Dermis microvascular lymphatic vessel endothelial cell (primary cell): ENCODE measurements at places on chromosomes 7 and 10. TPM values are rescaled to one million over a fixed set of nuclear protein-coding genes. Genes with fewer than 3 reads are reported as not detected.

DNA sequence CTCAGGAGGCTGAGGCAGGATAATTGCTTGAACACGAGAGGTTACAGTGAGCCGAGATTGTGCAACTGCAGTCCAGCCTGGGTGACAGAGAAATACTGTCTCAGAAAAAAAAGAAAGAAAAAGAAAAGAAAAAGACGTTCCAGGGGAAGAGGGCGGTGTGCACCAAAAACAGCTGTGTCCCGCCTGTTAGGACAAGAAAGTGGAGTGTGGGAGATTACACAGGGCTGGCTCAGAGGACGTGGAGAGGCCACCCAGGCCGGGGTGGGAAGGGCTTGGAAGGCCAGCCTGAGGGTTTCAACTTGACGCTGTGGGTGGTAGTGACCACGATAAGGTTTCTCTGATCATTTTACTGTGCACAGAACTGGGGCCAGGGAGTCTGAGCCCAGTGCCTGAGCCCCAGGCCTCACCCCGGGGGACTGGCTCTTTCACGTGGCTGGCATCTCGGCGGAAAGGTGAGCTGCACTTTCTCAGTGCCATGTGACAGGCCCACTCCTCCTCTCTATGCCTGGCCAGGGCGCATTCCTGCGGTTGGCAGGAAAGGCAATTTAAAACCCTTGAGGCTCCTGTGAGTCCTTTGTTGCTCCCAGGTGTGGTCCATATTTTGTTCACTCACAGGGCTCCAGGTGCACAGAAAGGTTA is 13.9 kb downstream of the RHBDD2 start:
- no peak for DNase-seq

- no peak for DNase-seq
Measured at GRCh38 chr7:141161550-141162535, 88.0 kb downstream of the TMEM178B start.

DNA sequence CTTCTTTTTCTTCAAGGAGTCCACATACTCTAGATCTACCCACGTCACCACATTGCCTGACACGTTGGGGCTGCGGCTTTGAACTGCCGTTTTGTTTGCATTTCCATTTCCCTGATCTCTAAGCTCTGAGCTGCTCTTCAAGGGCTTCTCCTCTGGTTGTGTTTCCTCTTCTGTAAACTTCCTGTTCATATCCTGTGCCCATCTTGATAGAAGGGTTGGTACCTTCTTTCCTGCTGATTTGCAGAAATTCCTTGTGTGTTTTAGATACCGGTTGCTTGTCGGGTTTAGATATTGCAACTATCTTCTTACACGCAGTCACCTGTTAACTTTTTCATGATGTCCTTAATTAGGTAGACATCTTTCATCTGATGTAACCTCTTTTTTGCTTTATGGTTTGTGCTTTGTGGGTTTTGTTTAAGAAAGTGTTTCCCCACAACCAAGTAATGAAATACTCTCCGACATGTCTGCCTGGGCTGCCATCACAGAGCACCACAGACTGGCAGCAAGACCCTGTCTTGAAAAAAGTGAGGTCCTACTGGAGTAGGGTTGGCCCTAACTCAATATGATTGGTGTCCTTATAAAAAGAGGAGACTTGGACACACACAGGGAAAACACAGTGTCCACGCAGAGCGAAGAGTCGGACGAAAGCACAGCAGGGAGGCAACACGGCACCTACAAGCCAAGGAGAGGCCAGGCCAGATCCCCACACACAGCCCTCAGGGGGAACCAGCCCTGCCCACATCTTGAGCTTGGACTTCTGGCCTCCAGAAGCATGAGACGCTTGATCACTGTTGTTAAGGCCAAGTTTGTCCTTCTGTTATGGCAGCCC is 99.1 kb upstream of the PDGFA start:
- DNase-seq, result no peak

DNA sequence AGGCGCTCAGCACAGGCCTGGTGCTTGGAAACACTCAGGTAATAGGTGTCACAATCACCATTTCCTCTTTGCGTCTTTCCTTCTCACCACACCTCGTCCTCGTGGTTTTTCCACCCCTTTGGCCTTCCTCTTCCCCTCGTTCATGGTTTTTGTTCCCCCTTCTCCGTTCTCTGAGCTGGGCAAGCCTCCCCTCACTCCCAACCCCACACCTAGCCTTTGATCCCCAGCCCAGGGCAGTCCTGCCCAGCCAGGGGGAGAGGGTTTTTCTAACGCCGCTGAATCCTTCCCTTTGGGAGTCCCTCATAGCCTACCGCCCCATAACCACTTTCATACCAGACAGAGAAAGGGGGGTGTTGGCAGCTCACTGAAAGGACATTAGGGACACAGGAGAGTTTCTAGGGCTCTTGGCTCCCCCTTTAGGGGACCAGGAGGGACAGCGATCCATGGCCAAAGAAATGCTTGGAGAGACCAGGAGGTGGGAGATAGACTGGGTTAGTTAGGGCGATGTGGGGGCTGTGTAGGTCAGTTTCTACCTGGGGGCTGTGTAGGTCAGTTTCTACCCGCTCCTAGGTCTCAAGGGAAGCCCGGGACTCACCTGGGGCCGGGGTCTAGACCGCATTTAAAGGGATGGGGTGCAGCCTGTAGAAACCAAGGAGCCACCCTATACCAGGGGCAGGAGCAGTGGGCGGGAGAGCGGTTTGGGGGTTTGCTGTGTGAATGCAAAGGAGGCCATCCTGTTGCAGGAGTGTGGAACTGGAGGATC is 1.4 kb downstream of the EPHB4 start:
- no peak for DNase-seq

DNA sequence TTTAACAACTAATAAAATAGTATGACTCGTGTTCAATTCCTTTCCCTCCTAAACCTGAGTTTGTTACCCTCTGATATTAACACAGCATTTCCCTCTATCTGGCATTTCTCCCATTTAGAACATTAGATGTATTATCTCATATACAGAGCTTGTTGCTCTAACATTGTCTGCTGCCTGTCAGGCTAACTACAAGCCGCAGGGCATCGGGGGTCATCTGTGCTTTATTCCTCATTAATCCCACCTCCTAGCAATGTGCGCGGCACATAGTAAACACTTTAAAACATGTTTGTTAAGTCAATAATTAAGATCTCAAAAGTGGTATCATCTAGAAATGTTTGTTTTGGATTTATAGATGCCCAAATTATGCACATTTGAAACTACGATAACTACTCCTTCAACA is 52.9 kb upstream of the NEBL start:
- no peak for DNase-seq

DNA sequence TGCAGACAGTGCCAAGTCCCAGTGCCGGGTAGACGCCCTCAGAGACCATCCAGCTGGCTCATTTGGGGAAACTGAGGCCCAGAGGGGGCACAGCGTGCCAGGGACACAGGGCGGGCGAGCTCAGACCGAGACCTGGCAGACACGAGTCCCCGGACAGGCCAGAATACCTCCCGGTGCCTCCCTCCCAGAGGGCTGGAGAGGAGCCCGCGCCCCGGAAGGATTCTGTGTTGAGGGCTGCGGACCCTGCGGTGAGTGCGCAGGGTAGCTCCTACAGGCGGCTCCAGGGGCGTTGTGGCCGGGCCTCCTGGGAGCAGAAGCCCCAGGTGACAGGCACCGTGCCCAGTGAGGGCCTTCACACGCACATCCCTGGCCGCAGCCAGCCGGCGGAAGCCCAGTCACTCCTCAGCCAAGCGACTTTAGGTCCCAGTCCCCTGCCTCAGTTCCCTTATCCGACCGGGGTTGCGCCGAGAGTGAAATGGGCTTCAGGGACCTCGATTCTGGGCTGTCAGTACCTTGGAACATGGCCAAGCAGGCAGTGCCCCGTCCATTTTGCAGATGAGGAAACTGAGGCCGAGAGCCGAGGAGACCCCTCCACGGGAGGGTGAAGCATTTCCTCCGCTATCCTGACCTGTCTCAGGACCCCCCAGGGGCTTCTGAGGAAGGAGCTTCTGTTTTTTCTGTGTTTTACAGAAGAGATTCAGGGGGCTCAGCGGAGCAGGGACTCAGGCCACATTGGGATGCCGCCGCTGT is 73.6 kb downstream of the ELFN1 start:
- no peak for DNase-seq

DNA sequence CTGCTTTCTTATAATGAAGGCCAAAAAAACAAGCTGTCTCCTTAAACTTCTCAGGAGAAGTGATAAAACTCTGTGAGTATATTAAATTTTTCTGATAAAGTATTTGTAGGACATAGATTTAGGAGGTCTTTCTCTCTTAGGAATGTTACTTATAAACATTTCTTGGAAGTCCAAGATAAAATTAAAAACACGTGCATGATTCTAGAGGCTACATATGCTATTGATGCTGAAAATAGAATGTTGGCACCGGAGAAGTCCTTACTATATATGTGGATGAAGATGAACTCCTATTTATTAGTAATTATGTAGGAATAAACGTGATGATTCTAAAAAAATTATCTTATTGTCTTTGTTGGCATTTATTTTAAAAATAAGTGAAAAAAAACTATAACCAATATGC is 241.3 kb upstream of the LRRTM3 start:
- DNase-seq, result no peak

DNA sequence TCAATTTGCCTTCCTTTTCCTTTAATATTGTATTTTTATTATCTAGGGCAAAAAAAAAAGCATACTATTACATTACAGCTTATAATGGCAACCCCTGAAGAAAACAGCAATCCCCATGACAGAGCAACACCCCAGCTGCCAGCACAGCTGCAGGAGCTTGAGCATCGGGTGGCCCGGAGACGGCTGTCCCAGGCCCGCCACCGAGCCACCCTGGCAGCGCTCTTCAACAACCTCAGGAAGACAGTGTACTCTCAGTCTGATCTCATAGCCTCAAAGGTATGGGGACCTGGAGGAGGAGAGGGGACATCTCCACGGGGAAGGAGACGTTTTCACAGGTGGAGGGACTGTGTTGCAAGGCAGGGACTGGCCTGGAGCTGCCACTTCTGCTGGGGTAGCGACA is 6.8 kb downstream of the STRA8 start:
- DNase-seq, result no peak

DNA sequence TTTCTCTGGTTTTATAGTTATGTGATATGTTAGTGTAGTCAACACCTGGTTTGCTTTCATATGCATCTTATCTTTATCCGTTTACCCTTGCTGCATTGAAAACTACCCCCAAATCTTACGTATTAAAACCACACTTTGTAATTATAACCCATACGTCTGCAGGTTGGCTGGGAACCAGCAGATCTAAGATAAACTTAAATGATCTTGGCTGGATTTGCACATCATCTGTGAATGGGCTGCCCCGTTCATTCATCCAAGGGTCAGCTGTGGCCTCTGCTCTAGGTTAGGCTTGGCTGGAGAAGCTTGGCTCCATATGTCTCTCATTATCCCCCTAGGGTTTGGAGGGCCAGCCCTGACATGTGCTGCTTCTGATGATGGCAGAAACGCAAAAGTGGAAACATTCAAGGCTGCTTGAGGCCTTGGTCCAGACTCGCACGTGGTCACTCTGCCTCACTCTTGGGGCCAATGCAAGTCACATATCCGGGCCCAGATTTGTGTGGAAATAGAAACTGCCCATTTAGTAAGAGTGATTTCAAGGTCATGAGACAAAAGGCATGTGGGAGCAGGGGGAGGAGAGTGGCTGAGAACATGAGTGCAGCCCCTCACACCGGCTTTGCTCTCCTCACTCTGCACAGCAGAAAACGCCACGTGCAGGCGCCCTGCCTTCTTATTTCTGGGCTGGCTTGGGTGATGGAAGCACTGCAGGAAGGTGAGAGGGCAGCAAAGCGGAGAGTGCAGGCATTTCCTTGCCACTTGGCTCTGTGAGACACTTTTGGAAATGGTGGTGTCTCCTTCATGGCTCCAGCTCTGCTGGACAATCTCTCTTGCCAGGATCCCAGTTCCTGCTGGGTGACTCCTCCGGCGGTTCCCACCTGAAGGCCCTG is 553.8 kb downstream of the GLRX3 start:
- DNase-seq, result no peak

DNA sequence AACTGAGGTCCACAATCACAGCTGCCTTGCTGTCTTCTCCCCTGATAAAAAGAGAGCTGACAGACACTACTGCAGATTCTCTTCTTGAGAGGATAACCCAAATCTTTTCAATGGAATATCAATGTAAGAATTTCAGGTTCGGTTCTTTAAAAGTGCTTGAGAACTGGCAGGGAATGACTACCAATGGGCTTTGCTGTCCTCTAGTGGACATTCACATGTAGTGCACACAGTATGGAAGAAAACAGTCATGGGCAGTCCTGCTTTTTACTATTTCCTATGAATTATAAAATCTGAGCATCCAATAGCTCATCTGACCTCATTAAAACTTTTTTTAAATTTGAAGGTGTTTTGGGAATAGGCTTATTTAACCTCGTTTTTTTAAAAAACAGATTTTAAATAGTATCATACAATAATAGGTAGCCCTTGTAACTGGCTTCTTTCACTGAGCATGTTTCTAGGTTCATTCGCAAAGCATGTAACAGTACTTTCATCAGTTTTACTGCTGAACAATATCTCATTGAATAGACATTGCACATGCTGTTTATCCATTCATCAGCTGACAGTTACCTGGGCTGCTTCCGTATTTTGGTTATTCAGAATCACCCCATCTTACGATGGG is 18.3 kb downstream of the FZD9 start:
- DNase-seq, result peak; percentile 73

- no peak for DNase-seq
Measured at GRCh38 chr10:33684211-33684611, 349.7 kb upstream of the NRP1 start.

DNA sequence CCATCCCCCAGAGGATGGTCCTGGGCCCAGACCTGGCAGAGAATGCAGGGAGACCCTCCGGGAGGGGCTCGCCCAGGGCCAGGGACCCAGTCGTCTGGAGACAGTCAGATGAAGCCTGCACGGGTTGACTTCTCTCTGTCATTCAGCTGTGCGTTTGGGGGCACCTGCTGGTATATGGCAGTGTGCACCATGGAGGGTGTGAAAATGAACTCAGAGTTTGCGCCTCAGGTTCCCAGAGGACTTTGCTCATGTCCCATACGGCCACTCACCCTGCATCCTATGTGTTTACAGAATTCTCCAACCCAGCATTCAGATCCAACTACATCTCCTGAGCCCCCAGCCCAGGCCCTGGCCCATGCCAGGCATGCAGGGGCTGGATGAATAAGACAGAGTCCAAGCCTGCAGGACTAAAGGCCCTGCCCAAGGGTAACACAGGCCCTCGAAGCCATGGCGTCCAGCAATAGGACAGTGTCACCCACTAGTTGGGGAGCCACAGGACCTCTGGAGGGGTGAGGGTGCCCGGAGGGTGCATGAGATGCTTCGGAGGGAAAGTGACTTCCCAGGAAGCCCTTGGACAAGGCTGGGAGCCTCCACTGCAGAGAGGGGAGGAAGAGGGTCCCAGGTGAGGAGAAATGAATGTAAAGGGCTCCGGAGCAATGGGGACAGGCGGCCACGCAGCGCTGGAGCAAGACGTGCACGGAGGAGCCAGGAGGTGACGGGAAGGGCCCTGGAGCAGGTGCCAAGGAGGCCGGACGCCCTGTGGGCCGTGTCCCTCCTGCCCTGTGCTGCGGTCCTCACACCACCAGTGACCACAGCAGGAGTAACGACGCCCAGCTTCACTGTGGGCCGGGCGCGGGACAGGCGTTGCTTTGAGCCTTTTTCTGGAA is 36.3 kb downstream of the CALML3 start:
- DNase-seq, result no peak

The CACNA2D1 gene
- 7.8 and 11.3 TPM in 2 replicates for total RNA-seq

The RET gene
- total RNA-seq, result 0.26 and 2.9 TPM in 2 replicates

The PAX2 gene
- not detected in 2 replicates for total RNA-seq
